ENCODE measurements at places on chromosomes 12 and 14.

DNA sequence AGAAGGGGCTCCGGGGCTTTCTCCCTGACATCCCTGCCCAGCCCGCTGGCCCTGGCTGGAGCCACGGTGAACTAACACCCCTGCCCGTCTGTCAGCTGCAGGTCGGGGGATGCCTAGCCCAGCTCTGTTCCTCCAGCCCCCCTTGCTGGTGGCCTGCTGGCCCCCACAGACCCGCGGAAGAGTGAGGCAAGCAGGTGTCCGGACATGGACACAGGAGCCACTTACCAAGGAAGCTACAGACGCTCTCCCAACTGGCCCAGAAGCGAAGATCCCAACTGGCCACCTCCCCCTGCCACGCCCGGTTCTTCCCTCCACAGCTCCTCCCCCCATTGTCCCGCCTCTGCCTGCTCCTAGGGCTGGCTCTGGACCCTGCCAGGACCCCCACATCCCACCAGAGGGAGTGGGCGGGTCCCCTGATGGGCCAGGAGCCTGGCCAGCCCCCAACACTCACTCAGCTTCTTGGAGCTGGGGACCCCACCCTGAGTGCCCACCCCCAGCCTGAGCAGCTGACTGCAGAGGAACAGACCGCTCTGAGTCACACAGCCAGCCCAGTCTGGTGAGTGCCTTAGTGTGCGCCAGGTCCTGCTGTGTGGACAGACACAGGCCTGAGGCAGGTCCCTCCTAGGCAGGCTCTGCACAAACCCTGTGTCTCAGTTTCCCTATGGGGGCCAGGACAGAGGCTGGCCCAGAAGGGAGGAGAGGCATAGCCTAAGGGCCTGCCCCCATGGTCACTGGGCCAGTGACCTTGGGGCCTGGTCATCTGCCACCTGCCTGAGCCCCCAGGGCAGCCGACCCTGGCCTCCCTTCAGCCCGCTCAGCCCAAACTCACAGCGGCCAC, 7.7 kb downstream of the AHNAK2 start:
- DNase-seq = no peak

GRCh38 chr14:23109769-23110168, 5.0 kb upstream of the CIROP start:
- DNase-seq = no peak

DNA sequence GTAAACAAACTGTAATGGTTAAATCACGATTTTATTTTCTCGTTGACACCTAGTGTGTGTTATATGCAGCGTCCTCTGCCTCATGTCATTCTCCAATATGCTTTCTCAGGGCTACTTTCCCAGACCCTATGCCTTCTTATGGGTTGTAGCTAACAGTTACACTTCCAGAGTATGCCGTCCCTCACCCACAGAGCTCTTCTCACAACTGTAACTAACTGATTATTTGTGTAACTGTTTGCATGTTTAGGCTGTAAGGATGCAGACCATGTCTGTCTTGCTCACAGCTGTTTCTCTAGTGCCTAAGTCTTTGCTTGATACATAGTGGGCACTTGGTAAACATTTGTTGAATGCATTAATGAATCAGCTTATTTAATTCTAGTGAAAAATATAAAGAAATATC, 417.5 kb downstream of the ZFP36L1 start:
- no peak for DNase-seq

- DNase-seq = no peak
Measured at GRCh38 chr12:117142094-117142493, 42.9 kb upstream of the TESC start.

GRCh38 chr12:62285284-62285683, 25.1 kb downstream of the USP15 start:
- no peak for DNase-seq

DNA sequence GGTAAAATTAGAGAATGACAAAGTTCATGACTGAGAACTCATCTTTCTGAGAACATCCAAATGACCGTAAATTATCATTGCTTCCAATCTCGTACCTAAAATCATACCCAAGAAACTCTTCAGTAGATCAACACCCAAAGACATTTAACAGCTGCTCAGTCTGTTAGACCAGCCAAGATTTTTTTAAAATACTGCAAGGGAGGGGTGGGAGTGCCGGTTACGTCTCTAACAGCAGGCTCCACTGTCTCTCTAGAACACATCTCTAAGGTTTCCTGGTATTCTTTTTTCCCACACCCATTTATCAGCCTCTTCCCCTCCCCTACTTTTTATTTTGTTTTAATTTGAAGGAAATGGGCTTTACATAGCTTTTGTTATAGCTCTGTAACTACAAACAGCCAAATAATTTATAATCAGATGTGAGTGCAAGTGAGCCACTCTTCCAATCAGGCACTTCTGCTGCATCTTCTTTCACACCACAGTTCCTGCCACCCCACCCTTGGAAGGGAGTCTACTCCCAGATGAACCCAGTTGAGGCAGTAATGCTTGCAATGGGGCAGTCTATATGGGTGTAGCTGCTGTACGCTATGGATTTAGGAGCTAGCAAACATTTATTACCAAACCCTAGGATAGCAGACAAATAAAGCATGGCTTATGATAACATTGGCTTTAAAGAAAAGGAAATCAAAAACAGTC, 21.9 kb downstream of the PTPRB start:
- DNase-seq = no peak

- DNase-seq = peak; percentile 45
Measured at GRCh38 chr12:100733817-100734593, 60.6 kb upstream of the ANO4 start.

GRCh38 chr14:62451221-62451620, 594.0 kb downstream of the KCNH5 start:
- DNase-seq = no peak

DNA sequence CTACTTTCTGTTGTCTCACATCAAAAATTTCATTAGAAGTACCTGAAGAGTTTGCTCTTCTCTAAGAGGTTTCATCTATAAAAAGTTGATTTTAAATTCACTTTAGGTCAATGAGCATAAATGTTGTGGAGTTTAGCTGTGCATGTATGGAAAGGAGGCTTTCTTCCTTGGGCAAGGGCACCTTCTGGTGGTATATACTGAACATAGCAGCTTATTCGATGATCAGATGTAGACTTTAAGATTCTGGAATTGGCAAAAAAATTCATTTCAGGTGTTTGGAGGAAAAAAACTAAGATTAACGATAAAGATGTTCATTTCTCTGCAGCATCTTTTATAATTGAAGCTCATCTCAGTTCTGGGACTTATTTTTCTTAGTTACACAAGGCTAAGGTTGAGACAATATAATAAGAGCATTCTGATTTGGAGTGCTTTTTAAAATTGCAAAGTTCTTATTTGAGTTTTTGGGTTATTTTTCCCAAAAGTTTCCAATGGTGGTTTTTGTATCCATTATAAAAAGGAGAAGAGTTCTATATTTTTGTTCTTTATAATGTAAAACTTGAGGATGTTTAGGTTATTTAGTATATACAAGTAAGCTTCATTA, 46.8 kb downstream of the TMEM117 start:
- peak; percentile 30 for DNase-seq

DNA sequence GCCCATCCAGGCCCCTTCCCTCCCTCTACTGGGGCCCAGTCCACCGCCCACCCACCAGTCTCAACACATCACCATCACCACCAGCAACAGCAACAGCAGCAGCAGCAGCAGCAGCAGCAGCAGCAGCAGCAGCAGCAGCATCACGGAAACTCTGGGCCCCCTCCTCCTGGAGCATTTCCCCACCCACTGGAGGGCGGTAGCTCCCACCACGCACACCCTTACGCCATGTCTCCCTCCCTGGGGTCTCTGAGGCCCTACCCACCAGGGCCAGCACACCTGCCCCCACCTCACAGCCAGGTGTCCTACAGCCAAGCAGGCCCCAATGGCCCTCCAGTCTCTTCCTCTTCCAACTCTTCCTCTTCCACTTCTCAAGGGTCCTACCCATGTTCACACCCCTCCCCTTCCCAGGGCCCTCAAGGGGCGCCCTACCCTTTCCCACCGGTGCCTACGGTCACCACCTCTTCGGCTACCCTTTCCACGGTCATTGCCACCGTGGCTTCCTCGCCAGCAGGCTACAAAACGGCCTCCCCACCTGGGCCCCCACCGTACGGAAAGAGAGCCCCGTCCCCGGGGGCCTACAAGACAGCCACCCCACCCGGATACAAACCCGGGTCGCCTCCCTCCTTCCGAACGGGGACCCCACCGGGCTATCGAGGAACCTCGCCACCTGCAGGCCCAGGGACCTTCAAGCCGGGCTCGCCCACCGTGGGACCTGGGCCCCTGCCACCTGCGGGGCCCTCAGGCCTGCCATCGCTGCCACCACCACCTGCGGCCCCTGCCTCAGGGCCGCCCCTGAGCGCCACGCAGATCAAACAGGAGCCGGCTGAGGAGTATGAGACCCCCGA, 6.8 kb upstream of the RNU7-1 start:
- DNase-seq = no peak

- DNase-seq = no peak
Measured at GRCh38 chr12:33795536-33795935, 226.8 kb upstream of the ALG10 start.

DNA sequence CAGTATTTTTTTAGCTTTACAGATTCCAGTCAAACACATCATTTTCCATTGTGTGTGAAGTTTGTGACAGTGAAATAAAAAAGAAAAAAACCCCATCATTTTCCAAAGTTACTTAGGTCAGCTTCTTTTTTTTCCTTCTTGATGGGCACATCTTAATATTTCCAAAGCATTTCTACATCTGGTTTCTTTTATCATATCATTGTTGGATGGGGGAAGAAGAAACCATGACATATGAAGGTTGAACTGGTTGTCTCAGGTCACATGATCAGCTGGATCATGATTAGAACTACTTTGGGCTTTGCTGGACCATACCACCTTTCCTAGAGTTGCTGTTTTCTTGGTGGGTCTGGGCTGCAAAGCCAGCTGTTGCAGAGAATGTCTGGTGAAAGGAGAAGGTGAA, 59.8 kb downstream of the FOS start:
- DNase-seq = no peak

DNA sequence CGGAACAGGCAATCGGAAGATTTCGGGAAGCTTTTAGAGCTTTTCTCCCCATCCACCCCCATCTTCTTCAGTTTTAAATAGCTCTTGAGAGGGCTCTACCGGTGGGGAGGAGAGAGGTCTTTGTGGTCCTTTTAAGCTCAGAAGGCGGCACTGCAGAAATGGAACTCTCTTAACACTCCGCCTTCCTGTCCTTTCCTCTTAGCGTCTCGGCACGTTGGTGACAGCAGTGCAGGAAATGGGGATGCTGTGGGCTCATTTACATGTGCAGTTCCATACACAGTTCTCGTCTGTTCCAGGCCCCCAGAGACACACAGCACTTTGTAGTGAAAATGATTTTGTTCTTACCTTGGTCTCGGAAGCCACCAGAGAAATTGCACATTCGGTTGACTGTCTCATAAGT, 50.4 kb upstream of the RIN3 start:
- DNase-seq = no peak

- DNase-seq = no peak
Measured at GRCh38 chr12:23587833-23588559, 361.5 kb downstream of the SOX5 start.

GRCh38 chr14:82549306-82549990, 1015.8 kb upstream of the SEL1L start:
- no peak for DNase-seq

DNA sequence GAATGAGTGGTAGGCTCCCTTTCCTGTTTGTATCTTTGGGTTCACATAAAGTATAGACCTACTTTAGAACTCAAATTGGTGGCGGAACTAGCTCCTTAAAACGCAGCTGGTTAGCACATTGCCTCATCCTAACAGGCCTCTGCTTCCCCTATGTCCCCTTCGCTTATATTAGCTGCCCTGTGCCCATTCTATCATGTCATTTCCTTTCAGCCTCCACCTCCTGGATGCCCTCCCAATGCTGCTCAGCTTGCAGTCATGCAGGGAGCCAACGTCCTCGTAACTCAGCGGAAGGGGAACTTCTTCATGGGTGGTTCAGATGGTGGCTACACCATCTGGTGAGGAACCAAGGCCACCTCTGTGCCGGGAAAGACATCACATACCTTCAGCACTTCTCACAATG, 3.5 kb downstream of the DAZAP2 start:
- no peak for DNase-seq

DNA sequence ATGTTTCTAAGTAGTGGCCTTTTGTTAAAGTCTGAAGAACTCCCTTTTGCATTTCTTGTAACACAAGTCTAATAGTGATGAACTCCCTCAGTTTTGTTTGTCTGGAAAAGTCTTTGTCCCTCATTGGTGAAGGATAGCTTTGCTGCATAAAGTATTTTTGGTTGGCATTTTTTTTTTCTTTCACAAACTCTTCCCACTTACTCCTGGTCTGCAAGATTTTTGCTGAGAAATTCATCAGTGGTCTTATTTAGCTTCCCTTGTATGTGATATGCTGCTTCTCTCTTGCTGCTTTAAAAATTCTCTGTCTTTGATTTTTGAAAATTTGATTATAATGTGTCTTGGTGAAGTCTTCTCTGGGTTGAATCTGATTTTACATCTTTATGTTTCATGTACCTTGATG, 22.7 kb downstream of the TRMT5 start:
- DNase-seq = no peak

DNA sequence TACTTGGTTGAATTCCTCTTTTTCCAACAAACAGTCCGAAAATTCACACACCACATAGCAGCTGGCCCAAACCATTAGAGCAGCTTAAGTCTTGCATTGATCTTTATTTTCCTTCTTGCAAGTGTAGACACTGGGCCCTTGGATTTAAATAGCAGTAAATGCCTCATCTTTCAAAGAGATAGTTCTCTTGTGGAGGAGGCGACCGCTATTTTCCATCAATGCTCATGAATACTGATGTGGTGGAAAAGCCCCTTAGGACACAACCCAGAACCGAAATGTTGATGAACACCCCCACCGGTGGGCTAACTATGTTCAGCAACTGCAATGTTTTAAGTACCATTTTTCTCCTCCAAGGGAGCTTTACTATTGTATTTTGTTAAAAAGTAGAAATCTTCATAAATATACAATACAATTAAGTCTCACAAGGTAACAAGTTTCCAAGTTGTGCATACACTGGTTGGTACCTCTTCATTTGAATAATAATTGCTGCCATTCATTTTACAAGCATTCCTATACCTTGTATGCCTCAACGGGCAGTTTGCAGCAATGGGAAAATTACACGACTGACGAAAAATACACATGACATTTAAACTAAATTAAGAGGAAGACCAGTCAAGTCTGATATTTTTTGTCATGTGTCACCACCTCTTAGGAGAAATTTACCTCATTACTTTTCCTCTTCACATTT, 18.0 kb downstream of the NIN start:
- DNase-seq = no peak

DNA sequence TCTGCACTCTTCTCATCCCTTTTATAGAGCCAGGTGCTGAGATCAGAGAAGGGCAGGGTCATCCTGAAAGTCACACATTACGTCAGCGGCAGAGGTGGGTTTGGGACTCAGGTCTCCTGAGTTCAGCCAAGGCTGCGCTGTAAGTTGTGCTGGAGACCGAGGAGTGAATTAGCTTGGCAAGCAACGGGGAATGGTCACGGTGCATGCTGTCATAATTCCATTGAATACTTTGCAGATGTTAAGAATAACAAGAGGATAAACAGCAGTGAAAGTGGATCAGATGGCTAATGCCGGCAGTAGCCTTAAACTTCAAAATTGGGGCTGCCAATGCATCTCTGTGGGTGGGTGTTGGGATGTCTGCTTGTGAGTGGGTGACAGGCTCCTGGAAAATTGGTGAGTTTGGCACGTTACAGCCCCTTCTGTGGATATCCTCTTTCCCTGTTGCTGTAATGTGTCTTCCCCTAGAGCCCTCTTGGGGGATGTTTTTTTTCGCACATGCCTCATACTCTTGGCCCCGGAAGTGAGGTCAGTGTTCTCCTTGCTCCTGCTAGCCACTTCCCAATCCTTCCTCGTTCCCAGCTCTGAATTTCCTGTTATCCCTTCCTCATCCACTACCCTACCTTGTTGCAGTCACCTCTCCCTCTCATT, 287.1 kb upstream of the SRRM4 start:
- DNase-seq = no peak
